ENCODE measurements at places on chromosomes 2 and 18.
A peak's percentile ranks its signal among the peaks of the same experiment; 100 is the strongest.

DNA sequence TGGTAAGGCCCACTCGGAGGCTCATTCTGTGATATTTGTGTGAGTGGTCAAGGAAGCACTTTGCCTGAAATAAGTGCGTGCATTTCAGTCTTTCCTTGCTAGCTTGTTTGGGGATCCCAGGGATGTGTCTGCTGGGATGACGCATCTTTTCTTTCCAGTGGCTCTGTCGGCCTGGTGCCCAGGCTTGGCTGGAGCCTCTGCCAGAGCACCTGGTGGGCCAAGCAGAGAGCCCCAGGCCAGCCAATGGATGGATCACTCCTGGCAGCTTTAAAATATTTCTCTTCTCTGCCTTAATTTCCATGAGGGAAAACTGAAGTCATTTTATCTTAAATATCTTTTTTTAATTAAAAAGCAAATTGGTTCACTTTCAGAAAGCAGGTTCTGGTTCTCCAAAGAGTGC lies 501.8 kb upstream of the HS6ST1 start:
- no peak for DNase-seq

GRCh38 chr2:205994344-205994743 lies 91.6 kb downstream of the INO80D start:
- no peak for DNase-seq

- no peak for DNase-seq
Observed at GRCh38 chr2:200751786-200752185, 59.9 kb upstream of the BZW1 start.

GRCh38 chr2:143162123-143162837 lies 33.1 kb downstream of the ARHGAP15 start:
- peak; percentile 80 for DNase-seq

DNA sequence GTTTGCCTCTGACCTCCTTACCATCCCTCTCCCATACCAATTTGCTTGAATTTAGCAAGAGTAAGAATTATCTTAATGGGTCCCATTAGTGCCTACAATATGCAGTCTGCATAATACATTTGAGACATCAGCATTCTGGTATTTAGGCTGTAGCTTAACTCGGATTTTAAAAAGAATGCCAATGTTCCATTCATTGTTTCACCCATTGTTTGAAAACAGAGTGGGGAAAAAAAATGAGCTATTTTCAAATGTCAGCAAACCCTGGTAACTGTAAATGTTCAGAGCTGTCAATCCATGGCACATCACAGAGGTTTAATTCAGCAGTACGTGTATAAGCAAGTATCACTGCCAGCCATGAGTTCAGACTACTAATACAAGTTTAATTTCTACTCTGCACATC lies 61.9 kb upstream of the TSPYL6 start:
- DNase-seq, result no peak

GRCh38 chr2:223215254-223215516 lies 163.2 kb downstream of the KCNE4 start:
- no peak for DNase-seq

GRCh38 chr2:105609746-105610402 lies 134.8 kb upstream of the NCK2 start:
- DNase-seq, result no peak

DNA sequence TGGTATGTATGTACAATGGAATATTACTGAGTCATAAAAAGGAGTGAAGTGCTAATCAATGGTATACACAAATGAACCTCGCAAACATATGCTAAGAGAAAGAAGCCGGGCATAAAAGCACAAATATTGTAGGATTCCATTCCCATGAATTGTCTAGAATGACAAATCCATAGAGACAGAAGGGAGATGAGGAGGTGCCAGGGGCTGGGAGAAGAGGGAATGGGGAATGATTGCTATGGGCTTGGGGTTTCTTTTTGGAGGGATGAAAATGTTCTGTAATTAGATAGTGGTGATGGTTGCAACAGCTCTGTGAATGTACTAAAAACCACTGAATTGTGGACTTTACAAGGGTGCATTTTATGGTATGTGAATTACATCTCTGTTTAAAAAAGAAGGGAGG lies 73.5 kb downstream of the GLI2 start:
- DNase-seq, result no peak

DNA sequence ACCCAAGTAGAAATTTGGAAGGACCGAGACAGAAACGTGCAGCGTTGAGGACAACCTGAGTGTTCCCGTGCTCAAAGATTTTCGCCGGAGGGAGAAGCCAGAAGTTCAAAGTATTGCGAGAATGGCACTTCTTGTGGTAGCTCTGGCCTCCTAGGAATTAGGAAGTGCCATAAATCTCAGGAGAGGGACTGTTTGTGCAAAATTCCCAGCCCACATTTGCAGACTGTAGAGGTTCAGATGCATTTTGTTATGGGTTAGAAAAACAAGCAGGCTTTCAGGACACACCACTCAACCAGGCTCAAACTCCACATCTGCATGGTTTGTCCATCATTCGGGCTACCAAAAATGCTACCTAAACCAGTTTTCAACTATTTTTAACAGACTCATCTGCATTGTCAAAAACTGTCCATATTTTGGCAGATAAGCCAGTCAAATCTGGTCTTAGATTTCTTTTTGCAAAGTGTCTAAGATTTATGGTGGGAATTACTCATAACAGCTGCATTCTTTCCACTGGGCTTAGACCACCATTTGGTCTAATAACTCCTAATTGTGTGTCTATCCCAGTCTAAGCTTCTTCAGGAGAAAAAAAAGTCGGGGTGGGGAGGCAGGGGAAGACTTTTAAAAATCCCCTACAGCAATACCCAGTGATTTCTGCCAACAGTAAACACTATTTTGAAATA lies 422.9 kb downstream of the ARHGAP15 start:
- no peak for DNase-seq

GRCh38 chr2:232288489-232289030 lies 90.0 kb upstream of the ALPP start:
- DNase-seq, result no peak

- no peak for DNase-seq
Observed at GRCh38 chr2:70362661-70363060, 60.8 kb upstream of the FAM136A start.

GRCh38 chr2:148209603-148210002 lies 188.7 kb downstream of the MBD5 start:
- DNase-seq, result no peak

DNA sequence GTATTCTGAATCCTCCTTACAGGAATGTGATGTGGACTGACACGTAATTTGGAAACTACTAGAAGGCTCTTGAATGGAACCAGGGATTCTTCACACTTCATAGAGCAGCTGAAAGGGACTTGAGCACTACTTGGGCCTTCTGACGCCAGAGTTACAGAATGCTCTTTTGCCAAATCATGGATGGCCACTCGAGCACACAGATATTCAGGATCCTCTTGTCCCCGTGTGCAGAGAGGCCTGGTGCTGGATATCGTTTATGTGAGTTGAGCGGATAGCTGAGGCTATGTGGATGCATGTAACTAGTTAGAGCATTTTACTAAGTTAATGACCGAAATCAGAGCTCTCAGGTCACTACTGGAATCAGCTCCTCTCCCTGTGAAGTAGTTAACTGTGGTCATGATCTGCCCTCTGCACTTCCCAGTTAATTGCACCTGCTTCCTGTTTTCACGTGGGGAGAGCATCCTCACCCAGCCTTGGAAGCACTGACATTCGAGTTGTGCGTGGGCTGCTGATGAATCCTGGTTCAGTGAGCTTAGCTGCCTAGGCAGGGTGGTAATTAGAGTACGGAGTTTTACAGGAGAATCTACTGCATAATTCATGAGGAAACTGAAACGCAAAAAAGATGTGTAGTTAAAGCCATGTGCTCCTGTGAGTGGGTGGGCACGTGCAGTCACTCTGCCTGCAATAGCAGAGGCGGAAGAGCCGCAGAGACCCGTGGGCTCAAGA lies 5.2 kb upstream of the TPO start:
- DNase-seq, result no peak

DNA sequence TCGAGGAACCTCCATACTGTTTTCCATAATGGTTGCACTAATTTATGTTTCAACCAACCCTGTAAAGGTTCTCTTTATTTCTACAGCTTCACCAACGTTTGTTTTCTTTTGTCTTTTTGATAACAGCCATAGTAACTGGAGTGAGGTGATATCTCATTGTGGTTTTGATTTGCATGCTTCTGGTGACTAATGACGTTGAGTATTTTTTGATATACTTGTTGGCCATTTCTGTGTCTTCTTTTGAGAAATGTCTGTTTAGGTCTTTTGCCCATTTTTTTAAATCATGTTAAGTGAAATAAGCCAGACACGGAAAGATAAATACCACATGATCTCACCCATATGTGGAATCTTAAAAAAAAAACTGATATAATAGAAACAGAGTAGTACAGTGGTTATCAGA lies 74.8 kb upstream of the SMIM21 start:
- no peak for DNase-seq

DNA sequence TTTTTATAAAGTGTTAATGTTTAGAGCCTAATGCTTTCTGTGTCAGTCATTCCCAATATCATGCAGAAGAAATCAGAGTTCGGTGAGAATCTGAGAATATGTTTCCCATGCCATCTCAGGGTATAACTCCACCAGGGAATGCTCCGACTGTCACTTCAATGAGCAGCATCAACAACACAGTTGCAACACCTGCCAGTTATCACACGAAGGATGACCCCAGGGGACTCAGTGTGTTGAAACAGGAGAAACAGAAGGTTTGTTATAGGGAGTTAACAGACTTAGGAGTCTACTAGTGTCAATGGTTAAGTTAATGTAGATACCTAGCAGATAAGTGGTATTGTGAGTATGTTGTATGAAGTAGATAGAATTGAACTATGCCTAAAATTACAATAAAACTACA lies 31.0 kb downstream of the VAPA start:
- DNase-seq, result no peak

DNA sequence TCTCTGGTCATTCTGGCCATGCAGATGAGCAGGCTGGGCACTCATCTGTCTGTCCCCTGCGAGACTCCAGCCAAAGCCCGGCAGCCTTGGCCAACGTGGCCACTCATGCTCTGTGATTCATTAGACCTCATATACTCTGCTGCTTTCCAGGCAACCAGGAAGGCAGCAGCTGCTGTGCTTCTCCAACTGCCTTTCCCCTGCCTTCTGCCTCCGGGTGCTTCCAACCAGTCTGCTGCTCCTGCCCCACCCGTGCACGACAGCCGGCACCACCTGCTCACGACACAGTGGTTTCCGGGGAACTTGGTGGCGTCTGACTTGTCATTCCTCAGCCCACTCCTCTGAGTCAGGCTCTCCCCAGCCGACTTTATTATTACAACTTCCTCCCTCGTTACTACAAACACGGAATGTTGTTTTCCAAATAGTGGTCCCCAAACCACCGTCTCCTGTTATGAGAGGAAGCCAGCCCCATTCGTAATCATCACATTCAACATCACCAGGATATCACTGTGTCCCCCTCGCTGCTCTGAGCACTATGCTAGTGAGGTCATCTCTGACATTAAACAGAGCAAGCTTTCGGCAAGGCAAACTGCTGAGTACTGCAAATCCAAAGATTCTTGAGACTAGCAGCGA lies 392.4 kb downstream of the ALK start:
- no peak for DNase-seq

- DNase-seq, result no peak
Observed at GRCh38 chr2:60544062-60544461, 9.4 kb downstream of the BCL11A start.

- DNase-seq, result no peak
Observed at GRCh38 chr2:170711774-170712652, 3.1 kb upstream of the SP5 start.

DNA sequence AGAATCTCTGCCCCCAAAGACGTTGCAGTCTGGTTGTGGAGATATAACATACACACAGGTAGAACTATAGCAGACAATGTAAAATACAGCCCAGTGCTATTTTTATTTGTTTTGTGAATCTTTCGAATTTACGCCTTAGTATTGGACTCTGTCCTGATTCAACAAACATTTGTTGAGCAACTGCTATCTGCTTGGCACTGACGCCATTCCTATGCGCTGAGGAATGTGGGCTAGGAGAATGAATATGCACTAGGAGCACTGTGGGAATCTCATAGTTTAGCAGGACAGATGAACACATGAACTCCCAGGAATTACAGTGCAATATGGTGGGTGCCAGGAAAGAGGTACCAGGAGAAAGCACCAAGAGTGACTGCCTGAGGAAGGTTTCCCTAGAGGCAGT lies 181.7 kb upstream of the SIX3 start:
- DNase-seq, result no peak

DNA sequence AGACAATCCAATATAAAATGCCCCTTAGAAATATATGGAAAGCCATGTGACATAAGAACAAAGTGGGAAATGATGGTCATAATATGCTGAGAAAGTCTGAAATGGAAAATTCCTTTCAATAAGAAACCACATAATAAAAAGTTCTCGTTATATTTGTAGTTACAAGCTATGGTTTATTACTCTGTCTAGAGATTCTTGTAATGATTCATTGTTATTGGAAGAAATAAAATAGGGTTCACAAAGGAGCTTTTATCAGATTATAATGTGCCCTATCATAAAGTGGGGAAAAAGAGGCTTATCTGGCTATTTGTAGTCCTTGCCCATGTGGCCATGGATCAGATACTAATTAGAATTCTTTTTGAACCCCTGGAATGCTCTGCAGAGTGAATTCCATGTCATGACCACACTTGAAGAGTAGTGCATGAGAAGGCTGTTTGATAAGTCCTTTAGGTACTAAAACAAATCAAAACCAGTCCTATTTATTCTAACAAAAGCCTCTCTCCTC lies 420.7 kb upstream of the NRP2 start:
- no peak for DNase-seq

- no peak for DNase-seq
Observed at GRCh38 chr2:120791962-120792297, 56.3 kb downstream of the GLI2 start.

DNA sequence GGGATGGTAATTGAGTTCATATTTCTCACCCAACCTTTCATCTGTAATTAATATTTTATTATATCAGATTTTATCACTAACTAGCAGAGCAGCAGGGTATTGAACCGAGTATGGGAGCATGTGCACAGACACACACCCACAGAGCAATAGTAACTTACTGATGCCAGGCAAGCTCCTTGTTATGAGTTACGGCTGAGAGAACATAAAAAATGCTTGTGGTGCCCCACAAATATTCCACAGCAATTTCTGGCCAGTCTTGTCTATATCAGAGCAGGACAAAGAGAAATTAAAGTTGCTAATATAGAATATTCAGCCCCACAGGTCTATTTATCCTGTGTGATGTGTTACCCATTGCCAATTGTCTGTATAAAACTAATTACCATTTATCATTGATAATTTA lies 501.8 kb upstream of the RAB12 start:
- no peak for DNase-seq

GRCh38 chr18:31776093-31776492 lies 15.4 kb upstream of the SLC25A52 start:
- no peak for DNase-seq

DNA sequence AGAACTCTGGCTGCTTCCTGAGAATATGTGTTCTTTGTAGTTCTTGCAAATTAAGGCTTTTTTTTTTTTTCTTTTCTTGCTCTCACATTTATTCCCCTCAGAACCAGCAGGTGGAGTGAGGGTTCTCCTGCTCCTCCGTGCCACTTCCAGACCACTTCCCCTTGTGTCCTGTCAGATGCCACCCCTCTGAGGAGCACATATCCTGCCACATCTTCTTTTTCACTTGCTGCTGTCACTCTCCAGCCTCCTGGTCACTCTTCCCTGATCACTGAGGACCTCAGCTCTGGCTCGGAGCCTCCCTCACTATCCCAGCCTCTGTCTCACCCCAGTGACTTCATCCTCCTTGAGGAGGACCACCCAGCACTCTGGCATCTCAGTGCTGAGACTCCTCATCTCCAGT lies 100.5 kb downstream of the TACR1 start:
- DNase-seq, result no peak

GRCh38 chr2:9474361-9475057 lies at the start of gene IAH1:
TSS of gene IAH1 (plus strand) at chr2:9474551. CDS start at chr2:9474567, 16 bp downstream.
- DNase-seq, result peak; percentile 81

GRCh38 chr2:167355821-167356220 lies 467.5 kb downstream of the XIRP2 start:
- DNase-seq, result no peak

- no peak for DNase-seq
Observed at GRCh38 chr2:96146881-96147592, 1.8 kb upstream of the DUSP2 start.
